ENCODE measurements at places on chromosomes 5 and 9. TPM values are rescaled to one million over a fixed set of nuclear protein-coding genes. Genes with fewer than 3 reads are reported as not detected.

Gene PCDHGA9
- 1.8 TPM for total RNA-seq

Gene TAF1L
- total RNA-seq, result not detected

Gene CDH12
- total RNA-seq, result not detected

DNA sequence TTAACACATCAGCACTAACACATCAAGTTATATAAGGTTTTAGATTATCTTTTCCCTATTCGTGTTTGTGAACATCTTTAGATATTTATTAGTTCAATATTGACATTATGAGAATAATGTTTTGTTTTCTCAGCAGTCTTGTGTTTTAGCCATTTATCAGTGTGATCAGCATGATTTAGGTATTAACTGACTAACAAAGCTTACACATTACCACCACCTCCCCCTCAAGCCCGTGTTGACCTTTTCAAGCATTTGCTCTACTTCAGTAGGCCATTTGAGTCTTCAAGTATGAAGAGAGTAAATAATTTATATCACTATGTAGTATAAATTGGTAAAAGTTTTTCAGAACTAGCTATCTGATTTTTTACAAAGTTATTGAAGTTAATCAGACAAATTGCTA, 6.9 kb downstream of the PBX3 start:
- DNase-seq, result no peak
- H3K4me1 ChIP-seq, result no peaks in the 10 kb centered on the region
- H3K27ac ChIP-seq, result no peak overlapping the region
- no peak overlapping the region for H3K4me3 ChIP-seq
- peaks cover 13% of the 10 kb centered on the region for H3K27me3 ChIP-seq
- no peaks in the 10 kb centered on the region for H3K36me3 ChIP-seq

GRCh38 chr9:77944556-77945243, 86.9 kb downstream of the GNAQ start:
- H3K4me1 ChIP-seq, result peaks cover 49% of the 10 kb centered on the region
- H3K27ac ChIP-seq, result peak overlapping the region; percentile 25
- no peaks in the 10 kb centered on the region for H3K36me3 ChIP-seq
- DNase-seq, result no peak

GRCh38 chr5:160938532-160938931, 86.5 kb upstream of the ATP10B start:
- H3K36me3 ChIP-seq, result no peaks in the 10 kb centered on the region
- H3K4me1 ChIP-seq, result no peaks in the 10 kb centered on the region
- H3K27ac ChIP-seq, result no peak overlapping the region
- no peak overlapping the region for H3K4me3 ChIP-seq
- no peaks in the 10 kb centered on the region for H3K27me3 ChIP-seq

DNA sequence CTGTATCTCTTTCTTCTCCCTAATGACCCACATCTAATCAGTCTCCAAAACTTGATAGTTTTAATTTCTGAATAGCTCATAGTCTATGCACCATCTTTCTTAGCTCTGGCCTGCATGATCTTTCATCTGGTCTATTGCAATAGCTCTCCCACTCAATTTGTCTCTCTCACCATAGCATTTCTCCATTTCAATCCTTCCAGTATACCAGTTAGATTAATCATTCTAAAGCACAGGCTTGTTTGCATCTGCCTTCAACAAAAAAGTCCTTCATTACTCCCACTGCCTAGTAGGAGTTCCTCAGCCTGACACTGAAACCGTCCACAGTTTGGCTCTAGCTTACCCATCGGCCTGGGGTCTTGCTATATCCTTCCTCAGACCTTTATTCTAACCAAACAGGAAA, 344.9 kb downstream of the ENC1 start:
- peaks cover 15% of the 10 kb centered on the region for H3K4me1 ChIP-seq
- H3K4me3 ChIP-seq, result no peak overlapping the region
- no peak for DNase-seq
- no peak overlapping the region for H3K27ac ChIP-seq

DNA sequence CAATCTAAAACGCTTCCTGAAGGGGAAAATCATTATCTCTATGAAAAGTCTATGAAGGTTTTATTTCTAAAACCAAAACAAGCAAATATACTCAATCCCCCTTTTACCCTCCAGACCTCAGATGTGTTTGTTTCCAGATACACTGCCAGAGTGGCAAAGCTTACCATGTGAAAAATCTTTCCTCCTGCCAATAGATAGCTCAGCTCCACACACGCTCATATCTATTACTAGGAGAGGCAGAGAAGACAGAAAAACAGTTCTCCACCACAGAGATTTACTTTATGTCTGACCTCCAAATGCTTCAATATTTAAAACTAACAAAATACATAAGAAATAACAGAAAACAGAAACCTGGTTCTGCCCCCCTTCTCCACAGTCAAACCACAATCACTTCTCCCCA, 7.0 kb downstream of the IRX2 start:
- no peak overlapping the region for H3K27ac ChIP-seq
- no peaks in the 10 kb centered on the region for H3K36me3 ChIP-seq
- no peak overlapping the region for H3K4me3 ChIP-seq

GRCh38 chr9:35690614-35691333, 1.0 kb upstream of the TPM2 start:
- peaks cover 34% of the 10 kb centered on the region for H3K4me1 ChIP-seq
- peak overlapping the region; percentile 98 for H3K27ac ChIP-seq
- no peaks in the 10 kb centered on the region for H3K27me3 ChIP-seq
- no peaks in the 10 kb centered on the region for H3K36me3 ChIP-seq
- peak overlapping the region; percentile 81 for H3K4me3 ChIP-seq
- DNase-seq, result peak; percentile 75

Data from gastrocnemius medialis (tissue), 4 donors.